CD8-positive, alpha-beta memory T cell (primary cell): ENCODE measurements at places on chromosomes 1 and 21.

GRCh38 chr1:218257971-218258370, 27.1 kb upstream of the RRP15 start:
- no peaks in the 10 kb centered on the region for H3K4me1 ChIP-seq
- no peaks in the 10 kb centered on the region for H3K27me3 ChIP-seq
- no peak overlapping the region for H3K27ac ChIP-seq
- no peak for DNase-seq
- no peaks in the 10 kb centered on the region for H3K36me3 ChIP-seq

GRCh38 chr1:228542981-228543380, 55.8 kb downstream of the RNF187 start:
- no peak for DNase-seq
- no peak overlapping the region for H3K27ac ChIP-seq
- peaks cover 3% of the 10 kb centered on the region for H3K27me3 ChIP-seq
- H3K36me3 ChIP-seq = no peaks in the 10 kb centered on the region

DNA sequence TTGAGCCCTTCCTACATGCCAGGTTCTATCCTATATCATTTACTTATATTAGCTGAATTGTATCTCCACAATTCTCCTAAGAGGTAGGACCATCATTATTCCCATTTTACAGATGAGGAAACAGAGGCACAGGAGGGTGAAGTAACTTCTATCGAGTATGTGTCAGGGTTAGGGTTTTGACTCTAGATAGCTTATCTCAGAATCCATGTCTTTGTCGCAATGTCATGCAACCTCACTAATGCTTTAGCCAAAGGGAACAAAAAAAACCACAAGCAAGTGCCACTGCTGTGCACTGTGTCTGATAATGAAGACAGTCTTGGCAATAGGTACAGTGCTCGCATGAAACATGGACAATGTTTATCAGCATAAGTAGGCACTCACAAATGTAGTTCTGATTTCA, 95.4 kb upstream of the CLDN14 start:
- no peaks in the 10 kb centered on the region for H3K4me1 ChIP-seq
- H3K4me3 ChIP-seq = no peak overlapping the region
- no peak for DNase-seq
- peaks cover 3% of the 10 kb centered on the region for H3K27me3 ChIP-seq
- no peaks in the 10 kb centered on the region for H3K36me3 ChIP-seq

DNA sequence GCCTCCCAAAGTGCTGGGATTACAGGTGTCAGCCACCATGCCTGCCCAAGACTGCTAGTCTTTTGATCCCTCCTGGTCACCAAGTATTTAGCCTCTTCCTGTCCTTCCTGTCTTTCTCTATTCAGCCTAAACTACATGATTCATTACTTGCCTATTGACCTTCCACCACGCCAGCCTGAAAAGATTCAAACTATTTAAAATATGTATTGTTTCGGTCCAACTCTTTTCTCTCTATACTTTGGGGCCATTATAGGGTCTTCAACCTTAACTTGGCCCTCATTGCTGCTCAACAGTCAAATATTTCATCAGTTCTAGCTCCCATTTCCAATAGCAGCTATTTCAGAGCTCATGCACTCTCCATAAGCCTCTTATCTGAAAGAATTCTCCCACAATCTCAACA, 153.0 kb downstream of the TNFSF18 start:
- H3K36me3 ChIP-seq = no peaks in the 10 kb centered on the region
- H3K4me3 ChIP-seq = no peak overlapping the region
- H3K27ac ChIP-seq = no peak overlapping the region
- no peaks in the 10 kb centered on the region for H3K27me3 ChIP-seq
- H3K4me1 ChIP-seq = peaks cover 24% of the 10 kb centered on the region
- no peak for DNase-seq

- no peak overlapping the region for H3K27ac ChIP-seq
- H3K36me3 ChIP-seq = no peaks in the 10 kb centered on the region
- H3K4me3 ChIP-seq = no peak overlapping the region
- H3K27me3 ChIP-seq = no peaks in the 10 kb centered on the region
- DNase-seq = no peak
- no peaks in the 10 kb centered on the region for H3K4me1 ChIP-seq
Measured at GRCh38 chr1:192485692-192486436, 89.7 kb upstream of the RGS1 start.

- no peaks in the 10 kb centered on the region for H3K4me1 ChIP-seq
- DNase-seq = no peak
- H3K27me3 ChIP-seq = no peaks in the 10 kb centered on the region
- H3K27ac ChIP-seq = no peak overlapping the region
- no peak overlapping the region for H3K4me3 ChIP-seq
- H3K36me3 ChIP-seq = no peaks in the 10 kb centered on the region
Measured at GRCh38 chr1:231856426-231856825, 229.8 kb downstream of the DISC1 start.

GRCh38 chr1:156493742-156494141, 6.8 kb downstream of the MEF2D start:
- H3K27me3 ChIP-seq = no peaks in the 10 kb centered on the region
- no peak overlapping the region for H3K4me3 ChIP-seq
- no peak overlapping the region for H3K27ac ChIP-seq
- H3K36me3 ChIP-seq = peaks cover 6% of the 10 kb centered on the region
- no peak for DNase-seq
